ENCODE measurements at places on chromosomes 5 and 9.

- DNase-seq: no peak
Observed at GRCh38 chr9:126420643-126421564, 94.3 kb downstream of the MVB12B start.

DNA sequence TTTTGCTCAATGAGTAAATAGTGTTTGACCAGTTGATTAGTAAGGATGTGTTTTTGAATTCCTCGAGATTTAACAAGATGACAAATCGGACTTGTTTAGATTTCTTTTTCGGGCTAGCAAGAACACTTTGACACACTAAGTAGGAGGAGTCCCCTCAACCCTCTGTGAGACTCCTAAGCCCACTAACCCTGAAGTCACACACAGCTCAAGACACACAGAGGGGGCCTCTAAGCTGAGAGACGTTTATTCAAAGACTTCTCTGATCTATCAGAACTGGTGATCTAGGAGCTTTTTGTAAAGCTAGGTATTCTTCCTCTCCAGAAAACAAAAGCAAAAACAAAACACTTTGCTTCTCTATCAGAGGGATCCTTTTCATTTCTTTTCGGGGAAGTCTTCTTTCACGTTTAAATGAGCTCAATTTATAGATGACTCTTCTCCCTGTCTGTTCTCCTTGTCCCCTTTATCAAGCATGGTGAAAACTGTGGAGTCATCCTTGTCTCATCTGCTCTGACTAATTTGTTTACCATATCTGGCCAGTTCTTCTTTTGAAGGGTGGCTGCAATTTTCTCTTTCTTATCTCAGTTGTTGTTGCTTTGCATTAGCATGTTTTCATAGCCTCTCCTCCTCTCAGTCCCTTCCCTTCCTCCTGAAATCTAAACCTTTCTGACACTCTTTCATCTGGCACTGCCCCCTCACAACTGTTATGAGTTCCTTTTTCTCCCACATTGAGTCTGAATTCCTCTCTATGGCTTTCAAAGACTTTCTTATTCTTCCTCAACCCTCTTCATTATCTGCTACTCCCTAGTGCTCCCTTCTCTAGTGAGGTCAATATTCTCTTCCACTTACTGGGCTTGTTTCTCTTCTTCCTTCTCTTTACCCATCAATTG lies 68.5 kb upstream of the RAI14 start:
- DNase-seq: no peak

GRCh38 chr5:136396886-136397285 lies 31.5 kb upstream of the TRPC7 start:
- no peak for DNase-seq

DNA sequence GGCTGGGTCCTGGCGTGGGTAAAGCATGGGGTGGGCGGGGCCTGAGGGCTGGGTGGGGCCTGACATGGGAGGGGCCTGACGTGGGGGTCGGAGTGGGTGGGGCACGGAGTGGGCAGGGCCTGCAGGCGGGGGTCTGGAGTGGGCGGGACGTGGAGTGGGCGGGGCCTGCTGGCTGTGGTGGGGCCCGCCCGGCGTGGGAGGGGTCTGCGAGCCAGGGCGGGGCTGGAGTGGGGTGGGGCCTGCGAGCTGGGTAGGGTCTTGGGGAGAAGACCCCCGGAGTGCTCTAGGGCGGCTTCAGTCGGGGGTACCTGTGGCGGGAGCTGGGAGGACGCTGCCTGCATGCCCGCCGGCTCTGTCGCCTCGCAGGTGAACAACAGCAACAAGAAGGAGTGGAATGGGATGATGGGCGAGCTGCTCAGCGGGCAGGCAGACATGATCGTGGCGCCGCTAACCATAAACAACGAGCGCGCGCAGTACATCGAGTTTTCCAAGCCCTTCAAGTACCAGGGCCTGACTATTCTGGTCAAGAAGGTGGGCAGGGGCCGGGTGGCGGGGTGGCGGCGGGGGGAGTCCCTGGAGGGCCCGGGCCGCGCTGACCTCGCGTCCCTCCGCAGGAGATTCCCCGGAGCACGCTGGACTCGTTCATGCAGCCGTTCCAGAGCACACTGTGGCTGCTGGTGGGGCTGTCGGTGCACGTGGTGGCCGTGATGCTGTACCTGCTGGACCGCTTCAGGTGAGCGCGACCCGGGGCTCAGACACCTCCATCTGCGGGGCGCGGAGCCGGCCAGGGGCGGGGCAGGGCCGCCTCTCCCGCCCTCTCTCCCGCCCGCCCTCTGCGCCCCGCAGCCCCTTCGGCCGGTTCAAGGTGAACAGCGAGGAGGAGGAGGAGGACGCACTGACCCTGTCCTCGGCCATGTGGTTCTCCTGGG lies 8.0 kb downstream of the LRRC26 start:
- DNase-seq: no peak

DNA sequence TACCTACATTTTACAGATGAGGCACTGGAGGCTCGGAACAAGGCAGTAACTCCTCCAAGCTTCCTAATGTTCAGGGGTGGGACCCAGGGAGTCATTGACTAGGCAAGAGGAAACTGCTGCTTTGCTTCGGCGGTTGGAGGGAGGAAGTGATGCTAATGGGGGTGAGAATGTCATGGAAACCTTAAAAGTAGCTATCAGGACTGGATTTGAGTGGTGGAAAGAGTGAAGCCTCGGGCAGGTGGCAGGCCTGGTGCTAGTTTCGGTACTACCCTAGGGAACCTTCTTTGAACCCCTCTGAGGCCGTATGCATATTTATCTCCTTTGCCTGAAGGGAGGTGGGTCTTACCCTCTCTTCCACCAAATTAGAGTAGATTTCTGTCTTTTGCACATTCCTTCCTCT lies 1.6 kb downstream of the BSPRY start:
- peak; percentile 18 for DNase-seq

DNA sequence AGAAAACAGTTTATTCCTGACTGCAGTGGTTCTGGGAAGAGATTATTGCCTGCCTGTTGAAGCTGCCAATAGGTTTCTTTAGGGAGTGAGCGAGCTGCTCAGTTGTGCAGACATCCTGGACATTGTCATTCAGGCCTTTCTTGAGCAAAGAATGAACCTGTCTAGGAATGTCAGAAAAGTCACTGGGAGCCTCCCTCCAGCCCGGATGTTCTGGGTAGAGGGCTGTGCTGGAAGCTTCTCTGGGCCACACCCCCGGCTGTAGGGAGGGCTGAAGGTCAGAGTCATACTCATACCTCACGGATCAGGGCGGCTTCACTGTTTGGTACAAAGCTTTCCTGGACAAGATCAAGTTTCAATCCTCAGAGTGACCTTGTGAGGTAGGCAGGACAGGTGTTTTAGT lies 33.4 kb upstream of the TBC1D2 start:
- DNase-seq: no peak

- no peak for DNase-seq
Observed at GRCh38 chr9:81879501-81879916, 48.7 kb upstream of the SPATA31D4 start.

DNA sequence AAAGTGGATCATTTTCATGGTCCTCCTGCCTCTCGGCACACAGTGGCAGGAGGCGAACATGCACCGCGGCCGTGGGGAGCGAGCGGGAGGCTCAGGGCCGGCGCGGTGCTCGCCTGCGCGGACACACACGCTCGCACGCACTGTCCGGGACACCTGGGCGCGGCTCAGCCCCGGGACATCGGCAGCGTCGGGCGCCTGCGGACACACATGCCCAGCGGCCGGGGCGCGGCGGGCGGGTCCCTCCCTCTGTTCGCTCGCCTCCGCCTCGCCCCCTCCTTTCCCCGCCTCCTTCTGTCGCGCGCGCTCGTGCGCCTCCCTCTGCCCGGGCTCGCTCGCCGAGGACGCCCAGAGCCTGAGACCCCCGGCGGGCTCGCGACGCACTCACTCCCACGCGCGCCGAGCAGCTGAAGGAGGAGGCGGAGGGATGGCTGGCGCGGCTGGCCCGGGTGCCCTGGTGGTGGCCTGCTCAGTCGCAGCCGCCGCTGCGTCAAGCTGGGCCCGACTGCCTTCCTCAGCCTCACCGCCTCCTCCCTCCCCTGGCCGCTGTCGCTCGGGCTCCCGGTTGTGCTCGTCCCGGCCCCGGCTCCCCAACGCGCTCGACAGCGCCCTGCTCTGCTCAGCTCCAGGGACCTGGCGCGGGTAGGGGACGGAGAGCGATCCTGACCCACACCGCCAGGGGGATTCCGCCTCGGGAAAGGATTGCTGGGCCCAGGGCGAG lies at the start of gene FRMD3:
Gene FRMD3 (minus strand): TSS at position 230 of the 718 bp plus-strand sequence. CDS start 170 bp downstream, at position 60.
- no peak for DNase-seq

DNA sequence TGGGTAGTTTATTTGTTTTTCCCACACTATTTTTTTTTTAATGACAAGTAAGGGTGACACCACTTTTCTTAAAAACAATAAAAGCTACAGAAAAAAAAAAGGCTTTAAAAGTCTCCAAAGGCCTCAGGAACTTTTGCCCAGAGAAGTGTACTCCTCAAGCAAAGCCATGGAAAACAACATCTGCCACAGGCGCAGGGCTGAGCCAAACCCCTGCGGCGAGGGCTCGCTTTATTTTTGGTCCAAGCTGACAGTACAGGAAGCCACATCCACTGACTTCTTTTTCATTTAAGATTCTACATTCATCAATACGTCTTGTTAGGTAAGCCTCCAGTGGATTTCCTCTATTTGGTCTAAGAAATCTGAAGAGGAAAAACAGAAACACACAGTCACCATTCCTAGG lies 51.9 kb upstream of the IFNK start:
- DNase-seq: no peak

- no peak for DNase-seq
Observed at GRCh38 chr5:146016764-146017484, 80.5 kb downstream of the SH3RF2 start.

- no peak for DNase-seq
Observed at GRCh38 chr5:67542479-67542878, 345.9 kb upstream of the CD180 start.

- DNase-seq: no peak
Observed at GRCh38 chr5:81980598-81981260, 8.9 kb downstream of the ATG10 start.

DNA sequence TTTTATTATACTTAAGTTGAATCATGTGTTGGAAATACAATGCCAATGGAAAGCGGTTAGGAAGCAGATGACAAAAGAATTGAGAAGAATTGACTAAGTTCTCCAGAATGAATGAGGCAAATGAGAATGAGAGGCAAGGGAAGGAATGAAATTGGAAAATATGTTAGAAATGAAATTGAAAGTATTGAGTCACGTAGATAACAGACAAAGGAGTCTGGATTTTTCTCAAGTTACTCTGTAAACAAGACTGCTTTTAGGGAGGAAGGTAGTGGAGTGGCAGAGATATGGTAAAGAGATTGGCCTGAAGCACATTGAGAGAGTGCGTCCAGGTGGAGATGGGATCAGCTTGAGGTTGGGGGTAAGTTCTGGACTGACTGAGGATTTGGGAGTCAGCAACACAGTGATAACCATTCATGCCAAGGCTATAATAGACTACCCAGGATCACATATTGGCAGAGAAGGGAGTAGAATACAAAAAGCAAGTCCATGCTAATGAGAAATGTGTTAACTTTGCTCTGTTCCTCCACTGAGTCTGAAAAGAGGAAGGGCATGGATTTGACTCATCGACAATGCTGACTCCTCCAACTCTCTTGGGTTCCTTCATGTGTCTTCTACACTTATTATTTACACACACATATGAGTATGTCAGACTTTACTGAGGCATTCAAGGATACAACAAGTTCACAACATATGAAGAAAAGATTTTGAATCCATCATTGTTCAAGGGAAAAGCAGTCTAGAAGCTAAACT lies 814.2 kb upstream of the ZNF608 start:
- no peak for DNase-seq

DNA sequence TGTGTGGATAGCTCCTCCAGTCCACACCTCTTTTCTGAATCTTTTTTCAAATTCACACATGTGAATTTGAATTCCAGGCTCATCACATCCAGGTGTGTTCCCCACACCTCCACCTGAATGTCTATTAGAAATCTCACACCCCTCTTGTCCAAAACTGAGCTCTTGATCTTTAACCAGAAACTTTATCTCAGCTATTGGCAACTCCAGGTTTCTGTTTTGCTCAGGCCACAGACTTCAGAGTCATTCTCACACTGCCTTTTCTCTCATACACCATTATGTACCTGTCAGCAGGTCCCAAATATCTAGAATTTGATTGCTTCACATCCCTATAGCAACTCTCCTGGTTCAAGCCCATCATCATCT lies 11.6 kb downstream of the NIPSNAP3B start:
- no peak for DNase-seq

GRCh38 chr9:75824816-75825568 lies 65.5 kb upstream of the PCSK5 start:
- DNase-seq: no peak

GRCh38 chr5:132481596-132482211 lies 8.9 kb downstream of the IRF1 start:
- DNase-seq: peak; percentile 27

GRCh38 chr5:127909821-127910220 lies 173.7 kb upstream of the SLC12A2 start:
- no peak for DNase-seq

DNA sequence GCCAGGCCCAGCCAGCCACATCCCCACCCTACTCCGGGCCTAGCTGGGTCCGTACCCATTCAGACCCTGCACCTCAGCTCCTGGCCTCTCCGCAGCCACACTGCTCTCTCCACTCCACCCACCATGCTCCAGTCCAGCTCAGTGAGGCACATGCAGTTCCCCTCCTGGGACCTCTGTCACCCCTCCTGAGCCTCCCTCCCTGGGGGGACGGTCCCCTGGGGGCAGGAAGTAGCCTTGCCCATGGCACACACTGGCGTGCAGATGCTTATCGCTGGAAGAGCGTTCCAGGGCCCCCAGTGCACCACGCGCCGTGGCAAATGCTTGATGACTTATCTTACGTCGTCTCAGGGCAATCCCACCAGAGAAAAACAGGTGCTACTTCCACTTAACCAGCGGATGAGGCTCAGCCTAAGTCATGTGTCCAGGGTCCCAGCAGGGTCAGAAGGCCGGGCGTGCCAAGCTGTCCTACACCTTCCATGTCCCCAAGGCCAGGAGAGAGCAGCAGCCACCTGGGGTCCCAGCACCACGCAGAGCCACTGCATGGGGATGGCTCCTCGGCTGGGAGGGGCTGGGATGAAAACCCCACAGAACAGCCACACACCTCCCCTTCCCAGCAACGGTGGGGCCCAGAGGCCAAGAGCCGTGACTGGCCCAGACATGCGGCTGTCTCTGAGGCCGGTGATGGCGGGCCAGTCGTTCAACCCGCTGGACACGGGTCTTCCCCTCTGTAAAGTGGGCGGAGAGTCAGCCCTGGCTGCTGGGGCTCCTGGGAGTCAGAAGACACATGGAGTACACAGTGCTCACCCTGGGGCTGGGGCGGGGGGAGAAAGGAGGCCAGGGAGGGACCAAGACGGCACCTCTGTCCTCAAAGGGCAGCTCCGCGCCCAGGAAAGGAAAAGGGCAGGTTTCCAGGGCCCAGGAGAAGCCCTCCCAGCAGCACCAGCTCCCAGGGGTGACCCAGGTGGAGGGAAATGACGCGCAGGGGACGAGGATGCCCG lies 2.6 kb upstream of the CCDC187 start:
- DNase-seq: no peak
